ENCODE measurements at places on chromosomes 16 and 17.

GRCh38 chr17:10875984-10876555 lies 38.2 kb upstream of the PIRT start:
- peak; percentile 1 for DNase-seq

DNA sequence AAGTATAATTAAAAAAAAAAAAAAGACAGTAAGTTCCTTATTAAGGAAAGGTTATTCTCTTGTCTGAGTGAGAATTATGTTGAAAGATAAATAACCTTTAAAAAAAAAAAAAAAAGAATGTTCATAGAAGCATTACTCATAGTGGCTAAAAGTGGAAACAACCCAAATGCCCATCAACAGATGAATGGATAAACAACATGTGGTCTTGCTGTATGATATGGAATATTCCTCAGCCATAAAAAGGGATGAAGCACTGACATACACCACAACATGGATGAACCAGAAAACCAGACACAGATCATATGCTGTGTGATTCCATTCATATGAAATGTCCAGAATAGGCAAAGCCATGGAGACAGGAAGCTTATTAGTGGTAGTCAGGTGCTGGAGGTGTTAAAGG lies 9.2 kb upstream of the CCNF start:
- DNase-seq, result no peak

DNA sequence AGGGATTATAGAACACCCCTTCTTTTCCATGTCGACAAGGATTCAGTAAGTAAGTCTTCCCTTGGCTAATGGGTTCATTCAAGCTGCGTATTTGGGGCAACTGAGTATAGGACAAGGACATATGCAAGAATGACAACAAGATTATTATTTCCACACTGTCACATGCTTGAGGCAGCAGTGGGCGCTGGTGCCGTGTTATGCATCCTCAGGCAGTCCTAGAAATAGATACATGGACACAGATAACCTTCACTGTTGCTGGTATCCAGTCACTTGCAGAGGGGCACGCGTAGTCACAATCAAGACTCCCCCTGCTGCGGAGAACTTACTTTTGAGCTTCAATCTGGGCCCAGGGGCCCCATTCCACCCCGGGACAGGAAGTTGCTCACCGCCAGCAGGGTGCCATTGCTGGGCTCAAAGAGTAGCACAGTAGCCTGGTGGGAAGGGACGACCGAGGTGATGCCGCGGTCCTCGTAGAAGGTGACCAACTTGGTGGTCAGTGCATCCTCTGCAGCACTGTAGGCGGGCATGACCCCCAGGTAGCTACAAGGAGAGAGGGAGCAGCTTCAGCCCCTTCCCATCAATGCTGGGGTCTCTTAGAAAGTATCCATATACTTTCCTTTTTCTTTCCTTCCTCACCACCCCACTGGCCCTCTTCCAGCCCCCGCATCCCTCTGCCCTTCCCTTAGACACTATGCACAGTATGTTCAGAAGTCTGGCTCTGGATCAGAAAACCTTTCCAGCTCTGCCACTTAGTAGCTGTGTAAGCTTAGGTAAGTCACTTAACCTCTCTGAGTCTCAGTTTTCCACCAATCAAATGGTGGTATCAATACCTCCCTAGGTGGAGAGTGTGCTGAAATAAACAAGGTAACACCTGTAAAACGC lies 804 bp downstream of the CRYM start:
- DNase-seq, result no peak

DNA sequence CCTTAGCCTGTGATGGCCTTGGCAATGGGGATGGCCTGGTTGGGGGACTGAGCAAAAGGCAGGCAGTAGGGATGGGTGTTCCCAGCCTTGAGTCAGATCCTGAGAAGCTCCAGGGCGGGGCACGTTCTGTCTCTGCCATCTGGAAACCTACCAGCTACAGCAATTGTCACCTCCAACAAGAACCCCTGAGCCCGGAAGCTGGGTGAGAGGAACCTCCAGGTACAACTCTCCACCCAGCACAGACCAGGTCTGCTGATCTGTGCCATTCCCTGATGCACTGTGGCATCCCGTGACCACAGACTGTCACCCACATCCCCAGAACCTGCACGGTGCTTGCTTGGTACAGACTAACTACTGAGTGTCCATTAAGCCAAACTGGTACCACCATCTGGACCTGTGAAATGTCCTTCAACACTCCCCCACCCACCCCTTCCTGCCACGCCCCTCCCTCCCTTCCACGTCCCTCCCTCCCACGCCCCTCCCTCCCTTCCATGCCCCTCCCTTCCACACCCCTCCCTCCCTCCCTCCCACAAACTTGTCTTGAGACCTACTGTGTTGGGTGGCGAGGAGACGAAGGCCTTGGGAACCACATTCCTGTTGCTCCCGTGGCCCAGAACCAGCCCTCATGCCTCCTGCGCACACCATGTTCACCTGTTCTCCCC lies 16.6 kb downstream of the MYO15B start:
- DNase-seq, result no peak

DNA sequence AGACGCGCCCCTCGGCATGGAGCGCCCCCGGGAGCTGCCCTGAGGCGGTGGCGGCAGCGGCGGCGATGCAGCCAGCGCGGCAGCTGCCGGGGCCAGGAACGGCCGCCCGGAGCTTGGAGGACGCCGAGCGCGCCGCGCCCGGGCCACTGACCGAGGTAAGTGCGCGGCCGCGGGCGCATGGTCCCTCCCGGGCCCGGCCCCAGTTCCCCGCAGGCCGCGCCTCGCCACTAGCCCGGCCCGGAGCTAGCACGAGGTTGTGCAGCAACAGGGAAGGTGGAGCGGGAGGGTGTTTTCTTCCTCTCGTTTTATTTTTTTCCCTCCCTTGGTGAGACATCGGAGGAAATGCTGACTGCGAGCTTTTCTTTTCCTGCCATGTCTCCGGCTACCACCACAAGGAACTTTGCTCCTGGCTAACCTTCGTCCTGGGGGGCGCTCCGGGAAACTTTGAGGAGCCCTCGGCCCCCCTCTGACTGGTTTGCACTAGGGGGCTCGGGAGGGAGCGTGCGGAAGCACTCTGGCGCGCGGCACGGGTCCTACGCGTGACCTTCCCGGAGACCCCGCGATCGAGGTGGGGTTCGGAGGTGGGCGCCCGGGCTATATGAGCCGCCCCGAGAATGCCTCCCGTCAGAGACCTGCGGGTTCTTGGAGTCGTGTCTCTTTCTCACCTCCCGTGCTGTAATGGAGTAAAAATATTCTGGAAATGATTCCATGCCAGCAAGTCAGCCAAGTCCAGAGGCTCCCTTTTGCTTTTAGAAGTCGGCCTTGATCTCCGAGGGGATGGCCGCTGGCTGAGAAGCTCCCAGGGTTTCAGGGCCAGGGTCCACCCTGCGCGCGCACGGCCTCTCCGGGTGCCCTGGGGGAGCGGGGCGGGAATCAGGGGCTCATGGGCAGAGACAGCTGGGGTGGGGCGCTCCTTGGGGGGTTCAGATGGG lies 868 bp downstream of the KCNJ12 start:
- DNase-seq, result no peak

DNA sequence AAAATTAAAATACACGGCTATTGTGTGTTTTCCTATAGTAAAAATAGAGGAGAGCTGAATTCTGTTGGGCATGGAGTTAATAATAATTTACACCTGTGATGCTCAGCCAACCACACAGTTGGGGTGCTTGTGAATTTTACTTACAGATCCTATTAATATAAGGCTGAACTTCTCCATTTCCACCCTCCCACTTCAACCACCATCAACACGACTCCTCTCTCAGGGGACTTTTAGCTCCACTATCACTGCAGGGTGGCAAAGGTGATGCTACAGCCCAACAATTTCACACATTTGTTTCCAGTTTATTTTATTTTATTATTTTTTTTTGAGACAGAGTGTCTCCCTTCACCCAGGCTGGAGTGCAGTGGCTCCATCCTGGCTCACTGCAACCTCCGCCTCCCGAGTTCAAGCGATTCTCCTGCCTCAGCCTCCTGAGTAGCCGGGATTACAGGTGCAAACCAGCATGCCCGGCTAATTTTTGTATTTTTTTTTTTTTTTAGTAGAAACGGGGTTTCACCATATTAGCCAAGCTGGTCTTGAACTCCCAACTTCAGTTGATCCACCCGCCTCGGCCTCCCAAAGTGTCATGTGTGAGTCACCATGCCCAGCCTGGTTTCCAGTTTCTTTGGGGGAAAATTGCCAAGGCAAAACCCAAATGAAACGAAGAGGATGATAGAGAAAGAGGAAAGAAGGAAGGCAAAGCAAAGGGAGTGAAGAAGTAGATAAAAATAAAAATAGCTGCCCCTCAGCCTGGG lies 57.9 kb downstream of the GNA13 start:
- no peak for DNase-seq

Measured in fibroblast of the conjunctiva (primary cell).